Astrocyte of the hippocampus (primary cell): ENCODE measurements at places on chromosomes 6 and 20.

- no peak for DNase-seq
Measured at GRCh38 chr6:130771741-130772140, 55.5 kb upstream of the SMLR1 start.

- no peak for DNase-seq
Measured at GRCh38 chr6:20969551-20969950, 435.3 kb downstream of the CDKAL1 start.

DNA sequence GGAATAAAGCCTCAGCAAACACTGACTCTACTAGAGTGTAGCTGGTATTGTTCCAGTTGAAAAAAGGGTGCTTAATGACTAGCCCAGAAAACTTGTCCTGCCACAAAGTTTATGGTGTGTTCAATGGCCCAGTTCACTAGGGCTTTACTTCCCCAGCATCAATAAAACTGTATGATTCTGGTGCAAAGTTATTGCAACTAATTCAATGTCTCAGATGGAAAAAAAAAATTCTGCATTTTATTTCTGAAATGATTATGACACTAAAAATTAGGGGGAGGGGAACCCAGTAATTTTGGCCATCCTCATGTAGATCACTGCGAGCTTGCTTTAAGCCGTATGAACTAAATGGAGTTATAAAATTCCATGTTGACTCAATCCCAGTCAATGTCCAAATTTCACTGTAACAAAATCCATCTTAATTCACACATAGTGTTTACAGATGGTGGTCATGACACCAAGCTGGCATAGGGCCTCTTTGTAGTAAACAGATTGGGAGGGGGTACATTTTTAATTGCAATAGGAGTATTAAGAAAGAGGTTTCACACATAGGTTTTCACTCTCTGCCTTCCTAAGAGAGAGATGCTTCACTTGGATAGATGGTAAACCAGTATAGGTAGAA is 41.2 kb downstream of the PTPRK start:
- DNase-seq = no peak

GRCh38 chr20:60010689-60011458 is 52.7 kb downstream of the CDH26 start:
- DNase-seq = no peak

GRCh38 chr20:37898233-37899104 is 4.5 kb upstream of the VSTM2L start:
- peak; percentile 54 for DNase-seq

GRCh38 chr6:35237476-35237875 is 22.1 kb upstream of the ZNF76 start:
- no peak for DNase-seq

- DNase-seq = peak; percentile 61
Measured at GRCh38 chr20:9301129-9302090, 213.0 kb upstream of the LAMP5 start.

GRCh38 chr6:7269816-7270215 is 43.2 kb downstream of the SSR1 start:
- DNase-seq = no peak

DNA sequence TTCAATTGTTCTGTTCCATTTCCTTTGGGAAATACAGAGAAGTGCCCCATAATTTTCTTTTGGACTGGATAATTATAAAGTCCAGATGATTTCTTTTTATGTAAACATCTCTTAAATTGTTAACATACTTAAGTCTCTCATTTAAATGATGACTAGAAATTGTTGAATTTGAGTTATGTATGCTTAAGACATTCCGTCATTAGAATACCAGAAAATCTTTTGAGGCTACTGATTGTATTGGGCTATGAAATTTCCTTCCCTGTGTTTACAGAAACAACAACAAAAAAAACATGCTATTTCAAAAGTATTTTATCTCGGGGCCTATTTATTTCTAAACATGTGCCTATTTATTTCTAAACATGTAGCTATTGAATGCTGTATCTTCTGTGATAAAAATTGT is 125.4 kb downstream of the SH3BGRL2 start:
- DNase-seq = no peak

DNA sequence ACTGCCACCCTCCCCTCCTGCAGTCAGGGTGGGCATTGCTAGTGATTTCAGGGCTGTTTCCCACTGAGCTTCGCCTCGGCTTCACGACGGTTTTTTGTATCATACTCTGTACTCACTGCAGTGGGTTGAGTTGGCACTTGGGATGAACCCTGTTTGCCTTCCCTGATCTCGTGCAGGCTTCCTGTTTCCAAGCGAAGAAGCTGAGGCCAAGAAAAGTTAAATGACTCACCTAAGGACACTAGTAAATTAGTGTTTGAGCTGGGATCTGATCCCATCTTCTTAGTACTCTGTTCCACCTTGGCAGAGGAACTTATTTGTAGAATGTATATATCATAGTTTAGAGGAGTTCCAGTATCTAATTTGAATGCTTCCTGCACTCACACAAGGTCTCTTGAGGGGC is 50.3 kb upstream of the VSTM2L start:
- DNase-seq = no peak

- no peak for DNase-seq
Measured at GRCh38 chr6:79874531-79875134, 72.7 kb downstream of the ELOVL4 start.

DNA sequence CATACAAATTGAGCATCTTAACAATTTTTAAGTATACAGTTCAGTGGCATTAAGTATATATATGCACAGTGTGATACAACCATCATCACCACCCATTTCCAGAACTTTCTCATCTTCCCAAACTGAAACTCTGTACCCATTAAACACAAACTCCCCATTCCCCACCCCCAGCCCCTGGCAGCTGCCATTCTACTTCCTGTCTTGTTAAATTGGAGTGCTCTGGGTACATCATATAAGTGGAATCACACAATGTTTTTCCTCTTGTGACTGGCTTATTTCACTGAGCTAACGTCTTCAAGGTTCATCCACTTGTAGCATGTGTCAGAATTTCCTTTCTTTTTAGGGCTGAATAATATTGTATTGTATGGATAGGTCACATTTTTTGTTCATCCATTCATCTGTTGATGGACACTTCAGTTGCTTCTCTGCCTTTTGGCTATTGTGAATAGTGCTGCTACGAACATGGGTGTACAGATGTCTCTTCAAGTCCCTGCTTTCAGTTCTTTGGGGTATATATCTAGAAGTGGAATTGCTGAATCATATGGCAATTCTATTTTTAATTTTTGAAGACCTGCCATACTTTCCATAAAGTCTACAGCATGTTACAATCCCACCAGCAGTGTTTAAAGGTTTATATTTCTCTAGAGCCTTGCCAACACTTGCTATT is 19.6 kb upstream of the RREB1 start:
- DNase-seq = no peak

DNA sequence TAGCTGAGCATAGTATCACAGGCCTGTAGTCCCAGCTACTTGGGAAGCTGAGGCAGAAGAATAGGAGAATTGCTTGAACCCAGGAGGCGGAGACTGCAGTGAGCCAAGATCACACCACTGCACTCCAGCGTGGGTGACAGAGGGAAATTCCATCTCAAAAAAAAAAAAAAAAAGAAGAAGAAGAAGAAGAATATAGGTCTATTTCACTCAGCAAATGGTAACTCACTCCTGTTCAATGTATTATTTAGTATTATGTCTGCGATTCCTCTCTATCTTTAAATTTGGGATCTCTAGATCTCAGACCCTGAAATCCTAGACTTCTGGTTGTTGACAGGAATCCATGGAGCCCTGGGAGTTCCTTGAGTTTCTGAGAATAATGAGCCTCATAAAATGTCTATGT is 98.6 kb downstream of the HFE start:
- DNase-seq = no peak

GRCh38 chr6:167898673-167899311 is 72.1 kb downstream of the AFDN start:
- DNase-seq = peak; percentile 41

DNA sequence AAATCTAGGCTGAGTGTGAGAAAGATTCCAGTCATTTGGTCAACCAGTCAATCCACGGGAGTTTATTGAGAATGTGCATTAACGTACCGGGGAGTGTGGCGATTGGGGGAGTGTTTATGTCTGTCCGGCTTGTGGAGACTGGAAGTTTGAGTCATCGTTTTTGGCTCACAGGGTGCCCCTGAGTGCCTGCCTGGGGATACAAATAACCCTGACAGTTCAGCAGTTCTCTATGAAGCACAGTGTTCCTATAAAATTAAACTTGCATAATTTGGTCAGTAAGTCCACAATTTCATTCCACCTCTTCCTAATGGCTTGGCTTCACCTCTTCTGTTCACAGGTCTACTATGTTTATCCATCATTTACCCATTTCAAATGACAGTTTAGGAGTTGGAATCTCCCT is 72.6 kb upstream of the PLEKHG1 start:
- peak; percentile 71 for DNase-seq

DNA sequence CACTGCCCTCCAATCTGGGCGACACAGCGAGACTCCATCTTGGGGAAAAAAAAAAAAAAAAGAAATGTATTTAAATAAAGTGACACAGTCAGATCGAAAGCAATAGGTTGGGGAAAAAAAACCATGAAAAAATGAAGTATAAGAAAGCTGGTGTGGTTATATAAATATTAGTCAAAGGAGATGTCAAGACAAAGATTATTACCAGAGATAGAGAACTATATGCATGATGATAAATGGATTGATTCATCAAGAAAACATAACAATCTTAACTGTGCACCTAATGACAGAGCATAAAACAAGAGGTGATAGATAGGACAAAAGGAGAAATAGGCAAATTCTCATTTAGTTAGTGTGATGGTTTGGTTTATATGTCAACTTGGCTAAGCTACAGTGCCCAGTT is 146.9 kb upstream of the AHI1 start:
- no peak for DNase-seq

GRCh38 chr6:143961066-143961465 is 47.0 kb downstream of the PLAGL1 start:
- DNase-seq = no peak

- no peak for DNase-seq
Measured at GRCh38 chr6:26491604-26492003, 8.5 kb upstream of the BTN1A1 start.

- DNase-seq = peak; percentile 40
Measured at GRCh38 chr6:43846556-43846955, 76.5 kb downstream of the VEGFA start.
